Purkinje cell (primary cell): ENCODE measurements at places on chromosomes 2 and 18. TPM values are rescaled to one million over a fixed set of nuclear protein-coding genes. Genes with fewer than 3 reads are reported as not detected.

The ZEB2 gene
- 9.3 and 31.7 TPM in 2 replicates for polyA plus RNA-seq

The TM4SF20 gene
- 0.55 and 0.74 TPM in 2 replicates for polyA plus RNA-seq

The CD207 gene
- polyA plus RNA-seq = not detected in 2 replicates

The AKAIN1 gene
- 425 and 444 TPM in 2 replicates for polyA plus RNA-seq

The NEB gene
- 2.4 and 8.1 TPM in 2 replicates for polyA plus RNA-seq

The MPP4 gene
- 0.42 and 1.4 TPM in 2 replicates for polyA plus RNA-seq

The TMEM37 gene
- polyA plus RNA-seq = not detected in 2 replicates

The RAB6C gene
- 2.8 TPM in 1 of 2 replicates, not detected in the other for polyA plus RNA-seq

The IL1RN gene
- not detected in 2 replicates for polyA plus RNA-seq

The CHRNG gene
- not detected in 2 replicates for polyA plus RNA-seq

The LRRTM1 gene
- 1.2 and 1.5 TPM in 2 replicates for polyA plus RNA-seq

The SLC23A3 gene
- polyA plus RNA-seq = not detected in 2 replicates

The CABLES1 gene
- polyA plus RNA-seq = 2.7 and 2.9 TPM in 2 replicates

The TUBA3E gene
- 0.20 TPM in 1 of 2 replicates, not detected in the other for polyA plus RNA-seq

The IL36A gene
- polyA plus RNA-seq = not detected in 2 replicates

The ERMN gene
- 3.6 and 18.7 TPM in 2 replicates for polyA plus RNA-seq

The FARP2 gene
- 19.8 and 24.0 TPM in 2 replicates for polyA plus RNA-seq

The SERPINB3 gene
- not detected in 2 replicates for polyA plus RNA-seq

The ADRA2B gene
- polyA plus RNA-seq = not detected in 2 replicates
